ENCODE measurements at places on chromosomes 16 and 17.

- DNase-seq, result no peak
Measured at GRCh38 chr17:74297941-74298340, 23.9 kb downstream of the DNAI2 start.

DNA sequence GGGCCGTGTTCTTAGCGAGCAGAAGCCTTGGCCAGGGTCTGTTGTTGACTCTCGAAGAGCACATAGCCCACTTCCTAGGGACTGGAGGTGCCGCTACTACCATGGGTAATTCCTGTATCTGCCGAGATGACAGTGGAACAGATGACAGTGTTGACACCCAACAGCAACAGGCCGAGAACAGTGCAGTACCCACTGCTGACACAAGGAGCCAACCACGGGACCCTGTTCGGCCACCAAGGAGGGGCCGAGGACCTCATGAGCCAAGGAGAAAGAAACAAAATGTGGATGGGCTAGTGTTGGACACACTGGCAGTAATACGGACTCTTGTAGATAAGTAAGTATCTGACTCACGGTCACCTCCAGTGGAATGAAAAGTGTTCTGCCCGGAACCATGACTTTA lies 18.5 kb downstream of the RSPRY1 start:
- peak; percentile 9 for DNase-seq

- DNase-seq, result no peak
Measured at GRCh38 chr16:4411684-4412083, 4.7 kb downstream of the CORO7 start.

DNA sequence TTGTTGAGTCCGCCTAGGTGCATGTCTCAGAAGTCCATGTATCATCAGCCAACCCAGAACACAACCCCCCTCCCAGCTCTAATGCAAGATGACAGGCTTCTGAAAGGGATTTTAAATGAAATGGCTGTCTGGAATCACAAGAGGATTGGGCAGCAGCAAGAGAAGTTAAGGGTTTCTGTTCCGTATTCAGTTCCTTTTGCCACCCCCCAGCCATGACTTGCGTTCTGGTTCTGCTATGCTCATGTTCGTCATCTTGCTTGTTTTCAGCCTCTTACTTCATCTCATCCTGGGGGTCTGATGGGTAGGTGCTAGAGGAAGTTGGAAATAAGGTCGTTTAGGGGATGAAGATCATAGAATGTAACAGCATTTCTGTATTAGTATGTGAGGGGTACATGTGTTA lies 12.0 kb downstream of the MINK1 start:
- no peak for DNase-seq

- no peak for DNase-seq
Measured at GRCh38 chr17:8285270-8286181, 2.9 kb upstream of the RANGRF start.

DNA sequence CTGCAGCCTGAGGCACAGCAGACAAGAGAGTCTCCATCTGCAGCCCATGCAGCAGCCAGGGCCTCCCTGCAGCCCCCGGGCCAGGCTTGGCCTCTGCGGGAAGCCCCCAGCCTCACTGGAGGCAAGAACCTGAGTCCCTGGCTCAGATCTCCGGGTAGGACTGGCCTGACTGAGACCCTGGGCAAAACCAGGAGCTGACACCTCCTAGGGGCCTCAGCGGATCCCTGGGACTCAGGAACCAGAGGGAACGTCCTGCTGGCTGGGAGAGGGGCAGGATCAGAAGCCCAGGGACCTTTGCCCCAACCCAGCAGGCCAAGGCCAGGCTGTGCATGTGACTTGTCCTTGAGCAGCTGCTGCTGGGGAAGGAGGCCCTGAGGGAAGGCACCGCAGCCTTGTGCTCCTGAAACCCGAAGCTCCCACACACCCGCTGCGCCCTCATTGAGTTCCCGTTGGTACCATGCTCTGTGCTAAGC lies 1.7 kb upstream of the PRSS21 start:
- no peak for DNase-seq

DNA sequence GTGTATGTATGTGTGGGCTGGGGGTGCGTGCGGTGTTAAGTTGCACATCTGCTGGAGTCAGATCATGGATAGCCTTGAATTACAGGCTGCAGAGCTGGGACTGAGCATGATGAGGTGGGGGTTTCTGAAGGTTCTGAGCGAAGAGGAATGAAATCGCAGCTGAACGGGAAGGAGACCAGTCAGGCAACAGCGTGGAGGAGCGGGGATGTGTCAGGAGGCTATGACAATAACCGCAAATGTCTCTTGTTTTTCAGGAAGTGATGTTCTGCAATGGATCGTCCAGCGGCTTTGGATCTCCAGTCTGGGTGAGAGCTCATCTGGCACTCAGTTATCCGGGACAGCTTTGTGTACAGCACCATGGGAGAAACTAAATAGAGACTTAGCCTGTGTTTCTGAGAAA lies 20.9 kb downstream of the RGS9 start:
- DNase-seq, result no peak

DNA sequence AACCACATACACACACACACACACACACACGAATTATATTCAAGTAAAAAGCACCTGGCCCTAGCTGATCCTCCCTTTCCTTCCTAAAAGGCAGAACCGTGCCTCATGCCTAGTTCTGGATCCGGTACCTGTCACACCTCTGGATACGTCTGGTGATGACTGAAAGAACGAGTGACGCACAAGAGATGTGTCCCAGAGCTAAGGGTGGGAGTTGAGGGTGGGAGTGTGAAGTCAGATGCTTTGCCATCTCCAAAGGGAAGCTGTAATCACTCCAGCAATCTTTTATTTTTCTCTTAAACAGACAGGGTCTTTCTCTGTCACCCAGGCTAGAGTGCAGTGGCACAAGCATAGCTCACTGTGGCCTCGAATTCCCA lies 26.5 kb upstream of the GSG1L start:
- no peak for DNase-seq

DNA sequence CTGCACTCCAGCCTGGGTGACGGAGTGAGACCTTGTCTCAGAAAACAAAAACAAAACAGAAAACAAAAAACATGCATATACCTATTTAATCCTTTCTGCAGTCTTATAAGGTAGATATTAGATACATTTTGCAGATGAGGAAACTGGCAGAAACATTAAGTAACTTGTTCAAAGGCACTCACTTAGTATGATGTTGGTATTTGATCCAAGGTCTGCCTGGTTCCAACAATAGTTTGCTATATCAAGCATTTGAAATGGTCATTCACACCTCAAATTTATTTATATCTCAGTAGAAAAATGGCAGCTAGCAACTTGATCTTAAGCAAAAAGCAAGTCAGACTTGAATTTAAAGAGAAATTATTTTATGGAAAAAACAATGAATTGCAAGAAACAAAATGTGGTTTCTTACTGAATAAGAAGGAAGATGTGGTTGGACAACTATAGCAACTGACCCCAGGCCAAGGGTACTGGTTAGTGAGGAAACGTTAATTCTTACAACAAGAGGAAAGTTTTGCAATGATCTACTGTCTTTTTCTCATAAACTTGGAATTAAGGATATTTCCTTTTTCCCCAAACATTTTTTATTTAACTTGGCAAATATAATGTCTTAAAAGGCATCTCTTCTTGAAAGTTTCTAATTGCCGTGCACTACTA lies 19.7 kb downstream of the DHRS7B start:
- DNase-seq, result no peak

Measured in endothelial cell (in vitro differentiated cells).